ENCODE measurements at places on chromosomes 16 and 17.

DNA sequence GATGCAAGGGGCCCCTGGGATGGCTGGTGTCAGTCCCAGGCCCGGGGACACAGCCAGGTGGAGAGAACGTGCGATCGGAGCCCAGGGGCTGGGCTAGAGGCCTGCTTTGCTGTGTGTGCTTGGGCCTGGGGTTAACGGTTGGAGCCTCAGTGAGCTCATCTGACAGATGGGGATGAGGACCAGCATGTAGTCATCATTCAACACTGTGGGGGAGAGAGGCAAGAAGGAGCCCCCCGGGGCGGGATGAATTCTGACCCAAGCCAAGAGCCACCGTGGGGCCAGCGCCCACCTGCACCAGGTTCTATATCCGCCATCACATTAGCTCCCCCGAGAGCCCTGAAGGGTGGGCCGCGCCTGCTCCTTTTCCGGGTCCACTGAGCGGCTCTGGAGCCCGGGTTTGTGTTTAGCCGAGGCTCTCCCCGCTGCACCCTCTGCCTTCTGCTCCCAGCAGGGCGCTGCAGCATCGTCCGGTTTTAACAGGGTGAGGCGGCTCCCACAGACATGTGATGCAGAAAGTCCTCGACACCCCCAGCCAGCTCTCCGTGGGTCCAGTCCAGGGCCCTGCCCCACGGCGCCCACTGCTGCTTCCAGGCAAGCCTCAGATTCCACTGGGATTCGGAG is 365.7 kb downstream of the SEC14L1 start:
- DNase-seq = no peak

DNA sequence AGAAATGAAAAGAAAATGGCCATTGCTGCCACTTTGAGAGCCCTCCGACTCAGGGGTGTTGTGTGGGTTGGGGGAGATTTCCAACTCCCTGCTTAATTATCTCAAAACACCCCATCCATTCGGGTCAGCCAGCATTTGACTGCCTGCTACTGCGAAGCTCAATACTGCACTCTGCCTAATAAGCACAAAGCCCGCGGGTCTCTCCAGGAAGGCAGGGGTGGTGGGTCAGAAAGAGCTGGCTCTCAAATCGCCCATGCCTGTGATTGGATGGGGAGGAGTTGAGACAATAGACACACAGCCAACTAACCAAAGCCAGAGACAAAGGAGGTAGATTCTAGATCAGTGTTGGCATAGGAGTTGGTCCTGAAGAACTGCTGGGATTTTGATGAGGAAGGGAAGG is 2.3 kb upstream of the XAF1 start:
- DNase-seq = no peak

- no peak for DNase-seq
Observed at GRCh38 chr16:63466-63865, 9.0 kb downstream of the RHBDF1 start.

- DNase-seq = peak; percentile 33
Observed at GRCh38 chr16:53892155-53892554, 188.2 kb downstream of the FTO start.

GRCh38 chr16:2458887-2459646 is 842 bp upstream of the TEDC2 start:
- DNase-seq = no peak

GRCh38 chr17:59502800-59503199 is 62.6 kb upstream of the DHX40 start:
- DNase-seq = no peak

DNA sequence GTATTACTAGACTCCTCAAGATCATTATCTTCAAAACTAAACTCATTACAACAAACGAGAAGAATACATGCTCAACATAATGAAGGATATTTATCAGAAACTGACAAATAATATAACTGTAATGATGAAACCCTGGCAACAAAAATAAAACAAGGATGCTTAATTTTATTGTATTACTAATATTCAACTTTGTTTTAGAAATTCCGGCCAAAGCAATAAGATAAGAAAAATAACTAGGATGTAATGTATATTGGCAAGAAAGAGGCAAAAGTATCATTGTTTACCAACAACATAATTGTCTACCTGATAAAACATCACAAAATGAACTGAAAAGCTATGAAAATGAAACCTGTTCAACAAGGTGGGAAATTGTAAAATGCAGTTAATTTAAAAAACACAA is 588.3 kb upstream of the ZFHX3 start:
- no peak for DNase-seq

DNA sequence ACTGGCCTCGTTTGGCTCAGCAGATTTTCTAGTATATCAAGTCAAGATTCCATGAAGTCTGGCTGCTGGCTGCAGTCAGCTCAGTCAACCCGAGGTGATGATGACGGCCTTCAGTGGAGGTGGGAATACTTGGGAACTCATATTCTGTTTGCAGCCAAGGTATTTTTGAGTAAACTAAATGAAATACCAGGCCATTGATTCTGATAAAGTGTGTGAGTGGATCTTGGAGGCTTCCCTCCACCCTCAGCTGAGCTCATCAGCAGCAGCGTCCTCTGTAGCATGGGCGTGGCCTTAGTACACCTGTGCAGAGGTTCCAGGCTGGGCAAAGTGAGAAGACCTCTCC is 22.0 kb upstream of the TACO1 start:
- no peak for DNase-seq

- no peak for DNase-seq
Observed at GRCh38 chr16:29821643-29822115, 1.4 kb downstream of the MVP start.

GRCh38 chr16:25748092-25748654 is 56.4 kb downstream of the HS3ST4 start:
- DNase-seq = no peak

DNA sequence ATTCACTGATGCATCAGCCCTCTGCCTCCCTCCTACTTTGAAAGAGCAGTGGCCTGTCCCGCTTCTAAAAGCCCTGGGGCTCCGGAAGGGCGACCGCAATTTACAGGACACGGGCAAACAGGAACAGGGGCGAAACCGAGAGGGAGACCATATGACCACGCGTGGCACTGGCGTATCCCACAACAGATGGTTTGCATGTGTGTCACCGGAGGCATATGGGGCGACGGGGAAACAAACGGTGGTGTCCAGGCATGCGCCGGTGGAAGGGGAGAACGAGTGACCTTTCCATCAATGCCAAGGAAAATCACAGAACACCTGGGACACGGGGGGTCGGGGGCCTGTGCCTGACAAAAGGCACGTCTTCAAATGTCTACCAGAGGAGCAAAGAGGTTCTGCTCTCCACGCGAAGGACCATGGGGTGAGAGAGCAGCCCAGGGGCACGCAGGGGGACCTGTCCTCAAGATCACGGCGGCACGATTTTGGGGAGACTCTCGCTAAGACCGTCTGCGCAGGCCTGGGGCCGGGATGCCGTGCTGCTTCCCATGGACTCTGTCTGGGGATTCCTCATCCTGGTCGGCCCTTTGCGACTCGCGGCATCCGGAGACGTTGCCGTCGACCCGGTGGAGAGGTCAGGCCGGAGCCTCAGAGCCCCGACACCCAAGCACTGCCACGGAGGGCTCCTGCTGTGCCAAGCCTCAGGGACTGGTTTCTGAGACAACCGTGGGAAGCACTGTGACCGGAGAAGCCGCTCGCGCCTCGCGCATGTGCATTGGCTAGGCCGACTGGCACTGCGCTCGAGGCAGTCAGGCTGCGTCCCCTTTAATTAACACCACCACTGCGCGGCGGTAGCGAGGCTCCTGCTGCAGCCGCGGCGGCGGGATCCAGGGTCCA is 12.8 kb upstream of the KCNJ18 start:
- DNase-seq = no peak

DNA sequence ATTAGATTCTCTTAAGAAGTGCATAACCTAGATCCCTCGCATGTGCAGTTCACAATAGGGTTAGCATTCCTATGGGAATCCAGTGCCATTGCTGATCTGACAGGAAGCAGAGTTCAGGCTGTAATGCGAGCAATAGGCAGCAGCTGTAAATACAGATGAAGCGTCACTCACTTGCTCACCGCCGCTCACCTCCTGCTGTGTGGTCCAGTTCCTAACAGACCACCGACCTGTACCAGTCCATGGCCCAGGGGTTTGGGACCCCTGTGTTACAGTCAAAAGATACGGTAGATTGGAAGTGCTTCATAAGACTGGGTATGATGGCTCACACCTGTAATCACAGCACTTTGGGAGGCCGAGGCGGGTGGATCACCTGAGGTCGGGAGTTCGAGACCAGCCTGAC is 2.8 kb downstream of the STAT5A start:
- DNase-seq = no peak

DNA sequence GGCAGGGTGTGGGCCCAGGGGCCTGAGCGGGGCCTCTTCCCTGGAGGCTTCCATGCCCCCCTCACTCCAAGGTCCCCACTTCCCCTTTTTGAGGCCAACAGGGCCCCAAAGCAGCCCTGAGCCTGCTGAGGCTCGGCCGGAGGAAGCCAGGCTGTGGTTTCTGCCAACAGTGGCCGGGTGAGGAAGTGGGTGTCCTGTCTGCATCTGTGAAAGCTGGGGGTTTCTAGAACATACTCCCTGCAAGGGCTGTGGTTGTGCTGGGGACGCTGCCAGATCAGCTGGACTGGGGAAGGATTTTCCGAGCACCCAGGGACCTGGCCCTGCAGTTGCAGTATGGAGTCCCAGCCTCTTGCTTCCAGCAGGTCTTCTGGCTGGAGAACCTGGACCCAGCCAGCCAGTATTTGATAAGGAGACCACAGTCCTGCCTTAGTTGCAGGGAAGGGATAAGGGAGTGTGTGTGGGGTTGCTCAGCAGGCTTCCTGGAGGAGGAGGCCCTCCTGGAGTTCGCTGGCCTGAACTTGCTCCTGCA is 15.7 kb downstream of the ADCY7 start:
- peak; percentile 97 for DNase-seq

GRCh38 chr17:59620518-59621259 is 994 bp downstream of the CLTC start:
- DNase-seq = peak; percentile 10

DNA sequence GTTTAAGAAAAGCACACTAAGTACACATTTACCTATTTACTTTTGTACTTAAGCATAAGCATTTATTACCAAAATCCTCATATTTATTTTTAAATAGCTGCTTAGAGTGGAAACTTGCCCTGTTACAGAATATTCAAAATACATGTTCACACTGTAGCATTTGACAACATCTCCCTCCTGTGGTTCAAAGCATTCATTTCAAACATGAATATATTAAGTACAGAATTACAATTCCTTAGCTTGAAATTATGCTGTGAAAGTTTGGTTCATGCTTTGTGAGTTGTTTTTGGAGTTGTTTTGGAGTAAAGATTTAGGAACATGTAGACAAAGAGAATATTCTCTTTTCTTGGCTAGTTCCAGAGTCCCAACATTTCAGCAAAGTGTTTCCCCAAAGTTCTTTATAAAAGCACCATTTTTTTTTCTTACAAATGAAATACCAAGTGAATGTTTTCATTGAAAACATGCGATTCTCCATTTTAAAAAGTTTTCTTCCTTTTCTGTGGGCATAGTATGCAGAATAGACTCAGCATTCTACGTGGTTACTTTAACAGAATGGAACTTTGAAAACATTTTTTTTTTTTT is 33.2 kb downstream of the TUBD1 start:
- no peak for DNase-seq

DNA sequence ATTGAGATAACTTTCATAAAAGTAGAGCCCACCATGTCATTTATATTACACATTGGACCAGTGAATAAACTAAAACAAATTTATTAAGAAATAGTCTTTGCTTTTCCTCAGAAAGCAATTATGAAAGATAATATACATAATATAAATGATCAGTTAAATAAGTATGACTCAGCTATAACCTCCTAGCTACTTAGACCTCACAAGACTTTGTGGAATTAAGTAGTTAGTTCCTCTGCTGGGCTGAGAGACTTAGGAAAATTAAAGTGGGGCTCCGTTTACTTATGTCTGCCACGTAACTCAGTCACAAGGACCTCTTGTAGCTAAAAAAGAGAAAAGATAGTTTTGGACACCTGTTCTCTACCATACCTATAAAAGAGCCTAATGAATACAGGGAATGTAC is 76.9 kb downstream of the MRTFB start:
- no peak for DNase-seq

DNA sequence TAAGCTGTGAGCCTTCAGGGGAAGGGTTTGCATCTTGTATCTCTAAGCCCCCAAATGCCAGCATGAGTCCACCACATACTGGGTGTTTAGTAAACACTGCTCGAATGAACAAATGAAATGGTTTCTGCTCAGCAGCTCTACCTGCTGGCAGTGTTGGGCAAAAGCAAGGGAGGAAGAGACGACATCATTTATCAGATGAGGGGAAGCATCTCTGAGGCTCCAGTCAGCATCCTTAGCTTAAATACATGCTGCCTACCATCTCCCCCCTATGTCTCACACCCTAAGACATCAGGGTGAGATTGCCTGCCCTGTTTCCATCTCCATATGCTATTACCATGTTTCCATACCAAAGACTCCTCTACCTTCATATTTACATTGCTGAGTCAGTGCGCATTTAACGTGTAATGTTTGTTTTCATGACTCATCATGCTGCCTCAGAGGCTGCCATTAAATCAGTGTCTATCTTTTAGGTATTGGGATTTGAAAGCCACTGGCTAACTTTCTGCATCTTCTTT is 379.8 kb downstream of the UTP18 start:
- no peak for DNase-seq

DNA sequence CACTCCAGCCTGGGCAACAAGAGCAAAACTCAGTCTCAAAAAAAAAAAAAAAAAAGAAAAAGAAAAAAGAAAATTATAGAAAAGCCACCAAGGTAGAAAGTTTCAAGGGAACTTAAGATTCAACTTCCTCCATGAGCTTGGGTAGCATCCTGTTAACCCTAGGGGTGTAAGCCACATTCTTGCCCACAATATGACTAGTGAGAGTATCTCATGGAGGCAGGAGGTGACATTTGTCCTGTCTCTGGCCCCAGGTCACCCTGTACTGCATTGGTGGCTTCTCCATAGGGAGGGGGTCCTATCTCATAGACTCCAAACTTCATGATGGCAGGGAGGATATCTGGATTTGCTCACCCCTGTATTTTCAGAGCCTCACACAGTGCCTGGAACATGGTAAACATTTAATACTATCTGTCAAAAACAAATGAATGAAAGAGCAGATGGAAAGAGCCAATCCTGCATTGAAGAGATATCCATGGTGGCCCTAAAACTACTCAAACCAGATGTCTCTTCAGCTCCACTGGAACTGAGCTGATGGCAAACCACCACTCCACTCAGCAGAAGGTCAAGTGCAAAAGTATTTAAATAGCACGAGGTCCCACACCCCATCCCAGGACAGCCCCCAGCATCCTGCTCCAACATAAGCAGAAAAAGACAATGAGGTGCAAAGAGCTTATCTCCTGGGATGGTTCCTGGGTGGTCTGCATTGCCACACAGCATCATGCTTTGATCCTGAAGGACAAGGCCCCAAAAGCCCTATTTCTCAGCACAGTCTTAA is 50.3 kb downstream of the EMP2 start:
- DNase-seq = no peak

DNA sequence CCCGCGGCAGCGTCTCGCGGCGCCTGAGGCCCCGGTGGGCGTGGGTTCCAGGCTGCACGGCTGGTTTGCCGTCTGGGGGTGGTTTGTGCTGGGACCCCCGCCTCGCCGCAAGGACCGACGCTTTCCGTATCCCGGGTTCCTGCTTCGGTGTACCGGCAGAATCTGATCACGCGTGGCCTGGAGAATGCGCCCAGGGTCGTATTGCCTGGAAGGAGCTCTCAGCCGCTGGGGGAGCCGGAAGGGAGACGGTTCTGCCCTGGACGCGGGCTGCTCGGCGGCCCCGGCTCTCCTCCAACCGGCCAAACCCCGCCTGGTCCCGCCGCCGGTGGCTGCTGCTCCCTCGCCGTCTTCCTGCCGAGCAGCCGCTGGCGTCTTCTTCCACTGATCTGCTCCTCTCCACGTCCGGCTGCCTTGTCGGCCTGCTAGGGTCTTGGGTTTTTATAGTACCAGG is 39.8 kb downstream of the ZNF778 start:
- DNase-seq = no peak

- no peak for DNase-seq
Observed at GRCh38 chr17:65742403-65743307, 181.2 kb upstream of the AXIN2 start.

GRCh38 chr17:77887464-77888241 is 70.8 kb upstream of the TNRC6C start:
- peak; percentile 10 for DNase-seq
